ENCODE measurements at places on chromosomes 1 and 21.
A peak's percentile ranks its signal among the peaks of the same experiment; 100 is the strongest.

DNA sequence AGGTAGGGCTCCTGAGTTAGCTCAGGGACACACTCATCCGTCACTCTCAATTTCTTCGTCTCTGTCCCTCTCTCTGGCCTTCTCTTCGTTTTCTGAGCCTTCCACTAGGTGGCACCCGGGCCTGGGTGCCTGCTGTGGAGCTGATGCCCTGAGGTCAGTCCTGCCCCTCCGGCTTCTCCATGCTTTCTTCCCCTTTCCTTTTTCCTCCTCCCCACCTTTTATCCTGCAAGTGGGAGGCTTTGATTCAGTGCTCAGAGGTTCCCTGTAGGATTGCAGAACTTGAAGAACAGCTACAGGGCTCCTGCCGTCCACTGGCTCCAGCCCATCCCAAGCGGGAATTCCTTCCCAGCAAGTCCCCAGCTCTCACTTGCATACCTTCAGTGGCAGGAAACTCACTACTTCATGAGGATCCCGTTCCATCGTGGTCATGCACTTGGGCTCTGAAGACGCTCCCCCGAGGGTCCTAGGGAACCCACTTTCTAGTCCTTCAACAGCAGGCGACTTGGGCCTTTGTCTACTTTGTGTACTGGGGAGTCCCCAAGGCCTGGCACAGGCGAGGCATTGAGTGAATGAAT is 45.6 kb downstream of the SRRM1 start:
- DNase-seq: peak; percentile 87

- no peak for DNase-seq
Observed at GRCh38 chr1:2170211-2170610, 24.4 kb downstream of the FAAP20 start.

- no peak for DNase-seq
Observed at GRCh38 chr1:62285984-62286785, 33.0 kb downstream of the KANK4 start.

DNA sequence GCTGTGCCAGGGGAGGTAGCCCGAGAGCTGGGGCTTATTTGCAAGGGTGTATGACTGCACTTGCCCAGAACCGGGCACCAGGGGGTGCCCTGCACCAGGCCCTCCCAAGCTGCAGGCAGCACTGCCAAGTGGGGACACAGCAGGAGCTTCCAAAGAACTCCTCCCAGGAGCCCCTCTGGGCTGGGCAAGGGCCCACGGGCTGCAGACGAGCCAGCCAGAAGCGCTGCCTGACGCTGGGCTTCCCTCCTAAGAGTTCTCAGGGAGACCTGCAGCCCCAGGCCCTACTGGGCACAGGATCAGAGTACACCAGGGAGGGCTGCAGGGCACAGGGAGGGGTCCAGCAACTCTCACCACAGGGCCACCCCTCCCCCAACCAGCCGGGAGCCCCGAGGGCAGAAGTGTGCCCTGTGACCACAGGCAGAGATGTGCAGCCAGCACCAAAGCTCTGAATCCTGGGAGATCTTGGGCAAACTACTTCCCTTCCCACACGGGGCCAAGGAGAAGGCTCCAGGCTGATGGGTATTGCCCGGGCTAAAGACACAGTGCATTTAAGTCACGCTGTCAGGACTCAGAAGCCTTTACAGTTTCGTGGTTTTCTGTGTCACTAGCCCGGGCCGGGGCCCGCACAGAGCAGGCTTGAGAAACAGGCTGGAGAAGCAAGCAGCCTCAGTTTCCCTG is 63.4 kb downstream of the KCNAB2 start:
- DNase-seq: peak; percentile 65

- no peak for DNase-seq
Observed at GRCh38 chr21:42113926-42114409, 42.9 kb downstream of the UMODL1 start.

- DNase-seq: peak; percentile 94
Observed at GRCh38 chr1:112369392-112370285, 26.4 kb upstream of the CTTNBP2NL start.

GRCh38 chr1:84156210-84156621 is 12.1 kb downstream of the PRKACB start:
- DNase-seq: no peak

- DNase-seq: no peak
Observed at GRCh38 chr1:46169811-46170454, 5.0 kb upstream of the TSPAN1 start.

DNA sequence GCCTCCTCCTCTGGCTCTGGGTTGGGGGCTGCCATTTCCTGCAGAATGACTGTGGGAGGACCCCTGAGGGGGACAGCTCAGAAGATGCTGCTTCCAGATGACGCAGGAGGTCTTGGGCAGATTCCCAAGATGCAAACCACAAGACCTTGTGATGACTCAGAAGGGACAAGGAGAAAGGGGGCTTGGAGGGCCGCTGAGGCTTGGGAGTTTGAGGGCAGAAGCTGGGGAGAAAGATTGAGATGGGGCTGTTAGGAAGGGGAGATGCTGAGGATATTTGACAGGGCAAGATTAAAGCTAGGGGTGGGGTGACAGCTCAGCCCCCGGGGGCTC is 7.5 kb downstream of the PTPRU start:
- no peak for DNase-seq

DNA sequence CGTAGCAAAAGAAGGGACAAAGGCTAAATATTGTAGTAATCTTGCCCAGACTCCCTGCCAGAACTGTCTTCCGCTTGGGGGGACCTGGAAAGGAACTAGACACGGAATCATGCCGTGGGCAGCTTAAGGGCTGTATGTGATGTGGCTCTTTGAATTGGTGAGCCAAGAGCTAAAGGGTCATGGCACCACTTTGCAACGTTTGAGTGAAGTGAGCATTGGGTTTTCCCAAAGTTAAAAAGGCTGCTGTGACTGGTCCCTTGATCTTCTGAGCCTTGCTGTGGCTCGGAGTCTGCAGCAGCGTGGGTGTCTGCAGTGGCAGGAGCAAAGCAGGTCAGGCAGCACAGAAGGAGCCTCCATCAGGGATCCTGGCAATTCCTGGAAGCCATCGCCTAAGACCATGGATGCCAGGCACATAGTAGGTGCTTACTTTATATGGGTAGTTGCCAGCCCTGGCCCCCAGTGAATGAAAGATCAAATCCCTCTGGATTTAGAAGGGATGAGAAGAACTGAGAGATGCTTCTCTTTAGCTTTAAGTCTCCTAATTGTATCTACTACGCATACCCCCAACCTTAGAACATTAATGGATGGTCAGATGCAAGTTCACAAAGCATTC is 1.8 kb downstream of the SMYD2 start:
- DNase-seq: no peak
